ENCODE measurements at places on chromosomes 4 and X. TPM values are rescaled to one million over a fixed set of nuclear protein-coding genes. Genes with fewer than 3 reads are reported as not detected.
A peak's percentile ranks its signal among the peaks of the same experiment; 100 is the strongest.

DNA sequence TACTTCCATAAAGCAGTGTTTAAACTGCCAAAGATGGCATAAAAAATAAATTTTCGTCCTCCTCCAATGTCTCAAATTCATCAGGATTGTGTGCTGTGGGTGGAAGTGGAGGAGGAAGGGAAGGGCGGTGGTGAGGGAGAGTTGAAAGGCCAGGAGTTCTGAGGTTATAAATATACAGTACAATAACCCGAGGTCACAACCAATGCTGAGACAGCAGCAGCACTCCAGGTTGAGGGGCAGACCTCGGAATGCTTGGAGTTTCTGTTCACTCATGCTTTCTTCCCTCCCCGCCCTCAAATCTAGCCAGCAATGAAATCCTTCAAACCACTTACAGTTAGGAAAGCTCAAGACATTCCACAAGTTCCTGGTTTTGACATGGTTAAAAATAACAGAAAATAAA, 134.0 kb upstream of the SMAD1 start:
- no peak overlapping the region for H3K4me3 ChIP-seq
- no peaks in the 10 kb centered on the region for H3K36me3 ChIP-seq
- DNase-seq: no peak

- H3K36me3 ChIP-seq: no peaks in the 10 kb centered on the region
- no peaks in the 10 kb centered on the region for H3K4me1 ChIP-seq
- H3K27me3 ChIP-seq: peaks cover 11% of the 10 kb centered on the region
These were observed 108.4 kb upstream of the ZCCHC13 start for GRCh38 chrX:74195605-74196004.

DNA sequence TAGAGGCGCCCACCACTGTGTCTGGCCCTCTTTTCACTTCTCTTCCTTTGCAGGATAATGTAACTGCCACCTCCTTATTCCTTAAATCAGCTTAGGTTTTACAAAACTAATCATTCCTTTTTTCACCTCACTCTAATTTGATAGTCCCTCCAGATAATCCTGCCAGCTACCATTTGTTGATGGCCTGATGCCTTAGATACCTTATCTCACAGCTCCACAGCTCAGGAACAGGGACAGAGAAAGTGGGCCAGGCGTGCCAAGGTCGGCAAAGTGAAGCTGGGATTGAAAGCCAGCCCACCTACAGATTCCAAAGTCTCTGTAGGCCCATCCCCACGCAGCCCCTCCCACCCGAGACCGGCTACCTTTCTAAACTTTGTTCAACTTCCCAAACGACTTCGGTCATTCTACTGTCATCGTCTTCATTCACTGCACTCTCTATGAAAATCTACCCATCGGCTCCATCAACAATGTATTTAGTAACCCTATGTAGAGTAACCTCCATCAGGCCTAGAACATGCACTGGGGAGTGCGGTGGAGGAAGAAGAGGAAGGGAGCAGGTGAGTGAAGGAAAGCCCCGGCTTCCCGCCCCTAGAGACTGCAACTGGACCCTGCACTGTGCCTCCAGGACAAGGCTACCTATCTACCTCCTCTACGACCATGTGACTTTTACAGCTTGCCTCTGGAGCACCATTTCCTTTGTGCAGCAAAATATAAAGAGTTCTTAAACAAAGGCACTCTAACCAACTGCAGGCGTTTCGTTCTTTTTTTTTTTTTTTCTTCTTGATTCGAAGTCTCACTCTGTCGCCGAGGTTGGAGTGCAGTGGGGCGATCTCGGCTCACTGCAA, 1.5 kb downstream of the CASP6 start:
- no peak for DNase-seq
- peak overlapping the region; percentile 98 for H3K4me3 ChIP-seq
- H3K36me3 ChIP-seq: peaks cover 6% of the 10 kb centered on the region
- H3K27ac ChIP-seq: peak overlapping the region; percentile 85

GRCh38 chr4:6259886-6260285, 9.8 kb upstream of the WFS1 start:
- H3K27me3 ChIP-seq: peaks cover 47% of the 10 kb centered on the region
- H3K4me1 ChIP-seq: peaks cover 11% of the 10 kb centered on the region
- no peak overlapping the region for H3K27ac ChIP-seq
- H3K36me3 ChIP-seq: no peaks in the 10 kb centered on the region
- no peak overlapping the region for H3K4me3 ChIP-seq
- no peak for DNase-seq

- H3K36me3 ChIP-seq: no peaks in the 10 kb centered on the region
- no peak overlapping the region for H3K27ac ChIP-seq
These were observed 1.9 kb upstream of the NKAP start for GRCh38 chrX:119945481-119945880.

DNA sequence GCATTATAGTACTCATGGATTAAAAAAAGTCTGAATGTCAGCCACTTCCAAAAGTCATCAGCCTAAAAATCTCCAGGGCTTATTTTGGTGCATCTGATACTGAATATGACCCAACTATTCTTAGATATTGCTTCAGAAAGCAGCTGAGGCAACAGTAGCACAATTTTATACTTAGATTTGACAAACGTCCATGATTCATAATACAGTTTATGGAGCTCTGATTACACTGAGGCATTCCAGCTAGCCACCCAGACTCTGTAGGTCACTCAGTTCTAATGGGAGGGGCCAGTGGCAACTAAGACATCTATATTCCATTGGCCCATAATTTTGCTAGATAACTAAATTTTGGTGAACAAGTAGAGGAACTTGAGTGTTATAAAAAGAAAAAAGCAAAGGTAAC, 10.3 kb downstream of the SPATA4 start:
- peaks cover 28% of the 10 kb centered on the region for H3K4me1 ChIP-seq
- DNase-seq: no peak
- peaks cover 15% of the 10 kb centered on the region for H3K27me3 ChIP-seq
- H3K36me3 ChIP-seq: no peaks in the 10 kb centered on the region

GRCh38 chr4:169485791-169486742, 126.3 kb downstream of the NEK1 start:
- no peaks in the 10 kb centered on the region for H3K36me3 ChIP-seq
- no peak overlapping the region for H3K4me3 ChIP-seq
- H3K4me1 ChIP-seq: no peaks in the 10 kb centered on the region
- H3K27me3 ChIP-seq: no peaks in the 10 kb centered on the region

- peaks cover 25% of the 10 kb centered on the region for H3K27me3 ChIP-seq
- H3K4me3 ChIP-seq: no peak overlapping the region
- peaks cover 40% of the 10 kb centered on the region for H3K4me1 ChIP-seq
- H3K36me3 ChIP-seq: peaks cover 30% of the 10 kb centered on the region
These were observed 11.9 kb downstream of the HUWE1 start for GRCh38 chrX:53674581-53674980.

DNA sequence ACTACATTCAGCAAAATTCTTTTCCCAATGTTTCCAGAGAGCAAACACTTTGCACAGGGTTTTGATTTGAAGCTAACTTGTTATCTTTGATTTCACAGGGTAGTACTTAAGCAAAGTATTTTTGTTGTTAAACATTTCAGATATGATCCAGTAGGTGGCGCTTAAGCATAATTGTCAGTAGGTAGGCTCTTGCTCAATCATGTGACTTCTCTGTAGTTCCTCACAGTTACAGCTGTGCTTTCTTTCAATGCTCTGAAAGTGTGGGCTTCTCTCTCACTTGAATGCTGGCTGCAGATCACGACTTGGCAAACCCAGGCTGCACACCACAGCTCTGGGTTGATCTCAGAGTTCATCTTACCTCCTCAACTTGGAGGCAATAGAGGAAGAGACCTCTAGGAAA, 1016.5 kb downstream of the SH3BGRL start:
- H3K36me3 ChIP-seq: no peaks in the 10 kb centered on the region
- DNase-seq: no peak
- H3K27me3 ChIP-seq: peaks cover 5% of the 10 kb centered on the region
- no peak overlapping the region for H3K4me3 ChIP-seq
- H3K27ac ChIP-seq: no peak overlapping the region

- H3K27me3 ChIP-seq: no peaks in the 10 kb centered on the region
- no peak for DNase-seq
- H3K27ac ChIP-seq: no peak overlapping the region
- no peaks in the 10 kb centered on the region for H3K4me1 ChIP-seq
- H3K36me3 ChIP-seq: no peaks in the 10 kb centered on the region
These were observed 191.7 kb downstream of the TLL1 start for GRCh38 chr4:166064721-166065120.

DNA sequence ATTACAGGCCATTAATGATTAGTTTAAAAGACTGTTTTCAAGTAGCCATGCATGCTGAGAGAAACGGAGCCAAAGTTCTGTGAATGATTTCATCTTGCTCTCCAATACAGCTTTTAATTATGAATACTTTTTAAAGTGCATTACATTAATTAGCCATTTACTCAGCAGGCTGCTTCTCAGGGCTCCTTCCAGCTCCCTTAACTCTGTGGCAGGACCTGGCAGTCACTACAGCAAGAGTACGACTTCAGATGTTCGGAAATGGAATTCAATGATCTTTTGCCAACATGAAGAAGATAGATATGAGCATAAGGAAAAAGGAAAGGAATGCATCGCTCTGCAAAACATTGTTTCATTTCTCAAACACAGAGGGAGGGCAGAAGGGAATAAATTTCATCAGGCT, 987.2 kb downstream of the PDHA2 start:
- H3K4me3 ChIP-seq: no peak overlapping the region
- H3K27me3 ChIP-seq: no peaks in the 10 kb centered on the region
- no peaks in the 10 kb centered on the region for H3K4me1 ChIP-seq
- no peaks in the 10 kb centered on the region for H3K36me3 ChIP-seq
- no peak overlapping the region for H3K27ac ChIP-seq

- peak overlapping the region; percentile 71 for H3K4me3 ChIP-seq
- peaks cover 3% of the 10 kb centered on the region for H3K36me3 ChIP-seq
- H3K27ac ChIP-seq: peak overlapping the region; percentile 97
These were observed 29.8 kb downstream of the MSN start for GRCh38 chrX:65697211-65697641.

DNA sequence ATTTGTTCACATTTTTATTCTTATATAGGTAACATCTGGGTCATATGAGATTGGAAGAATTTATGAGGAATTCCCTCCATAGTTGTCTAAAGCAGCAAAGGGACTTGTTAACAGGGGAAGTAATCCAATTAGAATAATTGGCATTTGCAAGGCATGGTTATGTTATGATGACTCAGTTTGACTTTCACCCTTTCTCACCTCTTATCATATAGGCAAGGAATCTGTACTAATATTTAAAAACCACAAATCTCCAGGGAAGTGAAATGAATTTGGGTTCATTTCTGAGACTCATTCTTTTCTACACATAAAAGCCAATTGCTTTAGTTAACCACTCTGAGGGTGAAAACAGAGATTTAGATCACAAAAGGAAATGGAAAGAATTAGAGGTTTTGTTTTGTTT, 281.5 kb upstream of the DKK2 start:
- H3K4me3 ChIP-seq: no peak overlapping the region
- no peaks in the 10 kb centered on the region for H3K27me3 ChIP-seq
- no peak for DNase-seq
- H3K4me1 ChIP-seq: no peaks in the 10 kb centered on the region

DNA sequence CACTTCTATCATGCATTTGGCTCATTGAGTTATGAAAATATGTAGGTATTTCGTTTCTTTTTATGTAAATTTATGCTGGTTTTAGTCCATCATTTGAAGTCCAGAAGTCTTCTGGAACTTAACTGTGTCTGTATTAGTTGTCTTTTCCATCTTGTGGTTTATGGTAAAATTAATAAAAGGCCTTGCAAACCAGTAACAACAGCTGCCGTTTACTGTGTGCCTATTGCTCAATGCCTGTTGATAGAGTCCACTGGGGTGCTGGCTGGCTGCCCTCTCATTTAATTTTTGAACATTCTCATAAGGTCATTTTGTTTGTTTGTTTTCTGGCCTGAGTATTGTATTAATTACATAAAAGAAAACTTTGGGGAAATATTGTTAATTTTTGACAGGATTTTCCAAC, 98.0 kb downstream of the NAA11 start:
- no peak for DNase-seq
- no peaks in the 10 kb centered on the region for H3K4me1 ChIP-seq
- no peak overlapping the region for H3K27ac ChIP-seq
- no peaks in the 10 kb centered on the region for H3K27me3 ChIP-seq
- no peak overlapping the region for H3K4me3 ChIP-seq

- H3K27ac ChIP-seq: no peak overlapping the region
- H3K27me3 ChIP-seq: peaks cover 51% of the 10 kb centered on the region
- no peaks in the 10 kb centered on the region for H3K4me1 ChIP-seq
These were observed 97.0 kb upstream of the PJA1 start for GRCh38 chrX:69262036-69262936.

DNA sequence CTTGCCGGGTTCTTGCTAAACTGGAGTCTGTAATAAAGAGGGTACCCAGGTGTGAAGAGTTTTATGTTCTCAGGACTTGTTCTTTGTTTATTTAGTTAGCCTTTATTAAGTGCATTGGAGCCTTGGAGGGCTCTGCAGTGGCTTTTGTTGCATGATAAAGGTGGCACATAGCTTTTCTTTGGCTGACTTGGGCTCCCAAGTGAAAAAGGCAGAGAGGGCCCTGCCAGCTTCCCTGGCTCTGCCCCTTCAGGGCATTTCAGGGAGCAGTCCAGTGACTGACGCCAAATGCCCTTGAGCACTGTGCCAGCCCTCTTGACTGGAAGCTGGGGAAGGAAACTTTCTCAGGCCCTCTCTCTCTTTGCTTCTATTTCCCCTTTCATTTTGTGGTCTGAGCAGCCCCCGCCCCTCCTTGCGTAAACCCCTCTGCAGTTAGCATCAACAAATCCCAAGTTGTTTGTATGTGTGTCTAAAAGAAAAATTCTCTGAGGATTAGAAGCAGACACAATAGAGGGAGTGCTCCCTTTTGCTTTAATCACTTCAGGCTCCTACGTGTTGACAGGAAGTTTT, 152.2 kb downstream of the NHS start:
- no peak overlapping the region for H3K27ac ChIP-seq
- no peak overlapping the region for H3K4me3 ChIP-seq
- peaks cover 6% of the 10 kb centered on the region for H3K4me1 ChIP-seq

DNA sequence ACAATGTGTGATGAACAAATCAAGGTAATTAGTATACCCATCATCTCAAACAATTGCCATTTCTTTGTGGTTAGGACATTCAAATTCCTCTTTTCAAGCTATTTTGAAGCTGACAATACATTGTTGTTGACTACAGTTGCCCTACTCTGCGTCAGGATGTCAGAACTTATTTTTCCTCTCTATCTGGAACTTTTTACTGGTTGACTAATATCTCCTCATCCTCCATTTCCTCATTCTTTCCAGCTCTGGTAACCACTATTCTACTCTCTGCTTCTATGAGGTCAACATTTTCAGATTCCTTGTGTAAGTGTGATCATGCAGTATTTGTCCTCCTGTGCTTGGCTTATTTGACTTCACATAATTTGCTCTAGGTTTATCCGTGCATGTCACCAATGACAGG, 240.5 kb upstream of the HS3ST1 start:
- no peak overlapping the region for H3K27ac ChIP-seq
- no peak overlapping the region for H3K4me3 ChIP-seq
- H3K36me3 ChIP-seq: no peaks in the 10 kb centered on the region
- DNase-seq: no peak
- H3K27me3 ChIP-seq: peaks cover 19% of the 10 kb centered on the region

GRCh38 chrX:111731351-111731750, 50.4 kb downstream of the ALG13 start:
- peaks cover 5% of the 10 kb centered on the region for H3K36me3 ChIP-seq
- no peak overlapping the region for H3K27ac ChIP-seq
- no peaks in the 10 kb centered on the region for H3K27me3 ChIP-seq
- peaks cover 5% of the 10 kb centered on the region for H3K4me1 ChIP-seq
- no peak overlapping the region for H3K4me3 ChIP-seq

TEX13B gene
- not detected for total RNA-seq

H2AZ1 gene
- 443 TPM for total RNA-seq

SYTL4 gene
- total RNA-seq: not detected

GPR34 gene
- 0.51 TPM for total RNA-seq

BMP3 gene
- not detected for total RNA-seq

TMSB15C gene
- 5.4 TPM for total RNA-seq

TBX22 gene
- total RNA-seq: not detected

TMEM31 gene
- 0.46 TPM for total RNA-seq

CC2D2A gene
- total RNA-seq: not detected

SOWAHB gene
- not detected for total RNA-seq

FAM149A gene
- total RNA-seq: 0.51 TPM

STPG2 gene
- not detected for total RNA-seq

CFAP47 gene
- not detected for total RNA-seq
